ENCODE measurements at places on chromosomes 2 and 18.

GRCh38 chr2:106885971-106886915 lies at the start of gene ST6GAL2:
ST6GAL2 (minus strand) TSS chr2:106886167; CDS start chr2:106843977, 42,190 bp downstream.
- DNase-seq = no peak

DNA sequence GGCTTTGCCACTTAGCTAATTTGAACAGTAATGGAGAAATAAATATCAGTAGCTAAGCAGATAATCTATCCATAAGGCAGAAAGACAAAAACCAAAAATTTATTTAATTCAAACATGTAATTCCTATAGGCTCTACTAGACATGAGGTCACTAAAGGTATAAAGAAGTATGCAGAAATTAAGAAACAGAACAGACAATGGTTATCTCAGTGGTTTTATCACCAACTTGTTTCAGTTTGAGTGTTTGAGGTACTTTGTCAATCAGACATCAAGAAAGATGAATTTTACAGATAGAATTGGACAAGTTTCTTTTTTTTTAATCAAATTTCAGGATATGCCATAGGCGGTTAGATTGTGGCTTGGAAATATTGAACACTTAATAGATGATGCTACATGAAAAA lies 67.4 kb upstream of the ZEB2 start:
- DNase-seq = no peak

- no peak for DNase-seq
Observed at GRCh38 chr2:203599509-203599908, 64.4 kb upstream of the RAPH1 start.

DNA sequence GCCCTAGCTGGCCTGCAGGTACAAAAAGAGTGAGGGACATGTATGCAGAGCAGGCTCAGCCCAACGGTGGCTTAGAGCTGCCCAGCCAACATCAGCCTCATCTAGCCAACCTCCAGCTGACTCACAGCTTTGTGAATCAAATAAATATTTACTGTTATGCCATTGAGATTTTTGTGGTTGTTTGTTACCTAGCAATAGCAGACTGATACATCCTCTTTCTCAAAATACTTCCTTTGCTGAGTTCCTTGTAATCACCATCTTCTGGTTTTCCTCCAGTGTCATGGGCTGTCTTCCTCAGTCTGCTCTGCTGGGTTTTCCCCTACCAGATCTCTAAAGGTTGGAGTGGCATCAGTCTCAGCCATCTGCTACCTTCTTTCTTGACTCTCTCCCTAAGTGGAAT lies 126.6 kb upstream of the SLC1A4 start:
- DNase-seq = no peak

GRCh38 chr18:55579501-55580270 lies 8.3 kb downstream of the TCF4 start:
- no peak for DNase-seq

- DNase-seq = no peak
Observed at GRCh38 chr18:68417166-68417799, 297.6 kb downstream of the TMX3 start.

DNA sequence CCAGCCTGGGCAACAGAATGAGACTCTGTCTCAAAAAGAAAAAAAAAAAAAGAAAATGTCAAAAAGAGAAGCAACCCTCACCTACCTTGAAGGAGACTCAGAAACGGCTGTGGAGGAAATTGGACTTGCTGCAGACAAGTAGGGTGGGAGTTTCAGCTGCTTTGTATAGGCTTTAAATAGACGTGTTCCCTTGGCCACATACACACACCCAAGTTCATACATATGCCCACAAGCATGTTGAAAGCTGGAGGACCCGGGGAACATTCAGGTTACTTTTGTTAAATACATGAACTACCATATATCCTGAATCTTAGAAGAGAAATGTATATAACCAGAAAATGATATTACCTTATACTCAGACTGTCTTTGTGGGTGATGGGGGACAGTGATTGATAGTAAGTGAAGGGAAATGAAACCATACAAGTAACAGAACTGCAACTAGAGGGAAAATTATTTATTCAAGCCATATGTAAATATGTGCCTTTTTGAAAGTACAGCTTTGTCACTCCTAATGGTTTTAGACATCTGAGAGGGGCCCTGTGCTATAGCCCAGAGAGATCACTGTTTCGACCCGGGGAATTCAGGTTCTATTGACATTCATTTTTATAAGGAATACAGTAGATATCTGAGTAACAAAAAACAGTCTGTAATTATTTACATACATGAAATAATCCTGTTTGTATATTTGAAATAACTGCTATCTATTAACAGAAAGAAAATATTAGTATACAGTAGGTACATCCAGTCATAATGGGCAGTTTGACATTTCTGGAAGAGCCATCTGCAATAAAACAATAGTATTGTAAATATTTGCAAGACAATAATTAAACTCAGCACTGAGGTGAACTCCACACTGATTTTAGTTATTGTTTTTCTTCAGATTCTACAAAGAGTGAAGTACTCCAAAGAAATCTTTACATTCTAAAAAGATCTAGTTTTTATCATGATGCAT lies 48.0 kb upstream of the TGIF1 start:
- no peak for DNase-seq
